ENCODE measurements at places on chromosomes 3 and 15. TPM values are rescaled to one million over a fixed set of nuclear protein-coding genes. Genes with fewer than 3 reads are reported as not detected.

The MUC20 gene
- 17.7 TPM for polyA plus RNA-seq

- DNase-seq, result no peak
These were observed 34.6 kb downstream of the GLDN start for GRCh38 chr15:51375966-51376640.

DNA sequence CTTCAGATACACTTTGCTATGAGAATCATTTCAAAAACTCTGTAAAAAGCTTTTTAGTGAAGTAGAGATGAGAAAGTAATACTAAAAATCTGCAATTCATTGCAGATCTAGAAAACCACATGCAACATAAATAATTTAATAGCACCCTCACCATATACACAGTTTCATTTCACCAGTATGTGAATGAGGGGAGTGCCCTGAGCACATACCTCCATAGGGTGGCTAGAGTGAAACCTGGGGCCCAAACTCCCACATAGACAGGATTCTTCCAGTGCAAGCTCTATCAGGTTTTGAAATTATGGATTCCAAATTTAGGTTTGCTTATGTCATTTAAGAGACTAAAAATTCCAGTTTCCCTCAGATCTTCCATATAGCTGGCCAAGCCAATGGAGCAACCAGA, 973.4 kb upstream of the CFAP20DC start:
- DNase-seq, result no peak

- no peak for DNase-seq
These were observed 2.2 kb downstream of the OXTR start for GRCh38 chr3:8767256-8767666.

DNA sequence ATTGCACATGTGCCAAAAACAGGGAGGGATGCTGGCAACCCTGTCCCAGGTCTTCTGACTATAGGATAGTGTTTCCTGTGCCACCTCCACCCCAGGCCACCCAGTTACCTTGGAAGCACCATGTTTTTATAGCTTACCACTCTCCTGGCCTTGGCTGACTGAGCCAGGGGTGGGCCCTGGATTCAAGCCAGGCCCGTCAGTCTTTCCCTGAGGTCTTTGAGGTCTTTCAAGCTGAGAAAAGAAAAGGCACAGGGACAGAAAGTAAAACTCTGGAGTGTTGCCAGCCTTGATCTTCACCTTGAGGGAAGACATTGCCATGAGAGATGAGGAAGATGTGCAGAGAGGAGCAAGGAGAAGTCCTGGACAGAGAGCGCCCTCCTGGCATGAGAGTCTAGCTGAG, 46.3 kb downstream of the SYNM start:
- DNase-seq, result no peak

DNA sequence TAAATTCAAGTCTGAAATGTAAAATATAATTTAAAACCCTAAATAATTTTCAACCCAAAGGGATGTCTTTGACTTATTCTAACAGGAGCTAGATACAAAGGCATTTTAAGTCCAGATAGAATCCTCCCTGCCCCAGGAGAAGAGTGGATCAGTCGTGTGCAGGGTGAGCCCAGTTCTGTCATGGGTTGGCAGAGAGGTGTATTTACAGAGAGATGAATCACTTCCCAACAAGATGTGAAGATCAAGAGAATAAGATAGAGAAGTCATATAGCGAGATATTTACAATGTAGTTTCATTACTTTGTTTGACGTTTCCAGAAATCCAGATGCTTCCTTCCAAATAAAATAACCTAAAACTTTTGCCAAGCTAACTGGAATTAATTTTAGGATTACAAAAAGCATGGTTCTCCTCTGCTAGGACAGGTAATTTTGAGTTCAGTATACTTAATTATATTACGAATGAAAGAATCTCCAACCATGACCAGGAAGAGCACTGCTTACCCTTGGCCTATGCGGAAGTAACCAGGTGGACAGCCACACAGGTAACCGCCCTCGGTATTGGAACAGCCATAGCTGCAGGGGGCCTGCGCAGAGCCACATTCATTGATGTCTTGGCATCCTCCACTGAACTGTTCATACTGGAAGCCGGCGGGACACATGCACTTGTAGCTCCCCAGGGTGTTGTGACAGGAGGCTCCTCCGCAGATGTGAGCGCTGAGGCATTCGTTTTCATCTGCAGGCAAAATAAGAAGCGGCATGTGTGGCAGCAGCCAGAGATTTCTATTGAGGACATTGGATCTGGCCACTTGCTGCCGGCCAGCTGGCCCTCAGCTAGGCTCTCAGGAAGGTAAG, 84.0 kb downstream of the DUT start:
- DNase-seq, result no peak

Measured in aorta (tissue), 5 donors.